Epithelial cell of proximal tubule (primary cell): ENCODE measurements at places on chromosomes 3 and 15. TPM values are rescaled to one million over a fixed set of nuclear protein-coding genes. Genes with fewer than 3 reads are reported as not detected.

Gene CNTN4
- total RNA-seq = 0.14 and 1.6 TPM in 2 replicates

Gene CHAC1
- 14.3 and 23.8 TPM in 2 replicates for total RNA-seq

Gene GLDN
- total RNA-seq = not detected in 2 replicates

Gene ATOSA
- total RNA-seq = 5.3 and 5.4 TPM in 2 replicates

Gene ZNF35
- total RNA-seq = 3.6 and 8.3 TPM in 2 replicates

Gene FSIP1
- total RNA-seq = 1.2 and 1.3 TPM in 2 replicates

Gene COL6A5
- total RNA-seq = not detected in 2 replicates

Gene ROBO2
- 0.07 and 0.52 TPM in 2 replicates for total RNA-seq

Gene PLA1A
- 0.14 and 0.52 TPM in 2 replicates for total RNA-seq

DNA sequence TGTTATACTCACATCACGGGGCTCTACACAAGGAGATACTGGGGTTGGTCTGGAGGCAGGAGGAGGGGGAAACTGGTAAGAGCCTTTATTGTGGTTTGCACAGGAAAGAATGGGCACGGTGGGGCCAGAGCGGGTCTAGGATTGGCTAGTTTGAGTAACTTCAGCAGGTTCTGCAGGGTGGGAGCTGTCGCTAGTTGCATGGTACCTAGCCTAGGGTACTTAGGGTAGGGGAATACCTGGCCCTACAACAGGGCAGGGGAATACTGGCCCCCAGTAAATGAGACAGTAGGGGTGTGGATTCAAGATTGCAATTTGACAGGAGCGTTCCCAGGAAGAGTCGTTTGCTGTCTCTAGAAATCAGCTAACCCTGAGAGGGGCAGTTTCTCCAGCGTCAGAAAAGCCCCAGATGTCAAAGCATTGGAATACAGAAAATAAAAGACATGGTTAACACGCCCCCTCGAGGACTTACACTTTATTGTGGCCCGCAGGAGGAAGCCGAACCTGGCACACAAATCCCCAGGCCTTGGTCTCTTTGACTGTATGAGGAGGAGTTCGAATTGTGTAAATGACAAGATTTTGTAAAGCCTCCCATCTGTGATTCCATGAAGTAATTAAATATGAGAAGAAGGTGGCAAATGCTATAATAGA is 32.0 kb downstream of the ST8SIA2 start:
- DNase-seq = no peak

GRCh38 chr15:80588801-80589200 is 106.3 kb upstream of the ABHD17C start:
- no peak for DNase-seq

DNA sequence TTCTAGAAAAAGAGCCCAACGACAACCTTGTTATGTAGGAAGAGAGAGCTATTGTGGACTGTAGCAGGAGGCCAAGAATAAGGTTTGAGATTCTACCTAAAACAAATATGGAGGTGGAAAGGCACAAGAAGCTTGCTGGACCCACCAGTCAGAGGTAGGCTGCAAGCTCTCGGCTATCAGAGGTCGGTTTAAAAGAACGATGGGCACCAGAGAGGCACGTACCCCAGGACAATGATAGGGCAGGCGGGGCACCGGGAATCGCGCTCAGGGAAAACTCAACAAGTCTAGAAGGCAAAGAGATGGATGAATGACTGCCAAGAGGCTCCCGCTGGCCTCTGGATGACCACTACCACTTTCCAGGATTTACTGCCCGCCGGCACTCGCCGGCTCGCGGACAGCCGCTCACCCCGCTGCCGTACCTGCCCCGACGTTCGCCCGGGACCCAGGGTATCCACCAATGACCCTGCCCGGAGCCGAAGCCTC is 1.1 kb downstream of the HDGFL3 start:
- DNase-seq = no peak

- DNase-seq = no peak
Observed at GRCh38 chr15:69585937-69586336, 133.3 kb downstream of the RPLP1 start.

GRCh38 chr3:173945170-173945569 is 547.6 kb downstream of the NLGN1 start:
- DNase-seq = no peak

GRCh38 chr15:45573961-45574629 is 13.1 kb upstream of the BLOC1S6 start:
- no peak for DNase-seq

GRCh38 chr3:40355410-40355809 is 31.6 kb upstream of the ENTPD3 start:
- no peak for DNase-seq

DNA sequence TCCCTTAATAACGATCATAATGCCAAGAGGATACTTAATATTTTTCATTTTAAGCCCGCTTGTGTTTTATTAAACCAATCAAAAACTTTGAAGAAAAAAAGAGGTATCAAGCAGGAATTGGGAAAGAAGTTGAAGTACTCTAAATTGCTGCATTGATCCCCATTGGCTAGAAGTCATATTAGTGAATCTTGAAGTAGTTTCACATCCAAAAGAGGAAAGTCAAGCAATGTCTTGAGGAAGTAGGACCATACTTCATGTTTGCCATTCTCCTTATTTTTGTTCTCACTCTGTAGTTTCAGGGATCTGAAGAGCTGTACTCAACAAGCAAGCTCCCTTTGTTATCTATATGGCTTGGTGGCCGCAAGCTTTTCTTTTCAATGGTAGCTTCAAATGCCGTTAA is 2.2 kb downstream of the SCAANT1 start:
- DNase-seq = no peak

GRCh38 chr3:143265501-143266070 is 146.0 kb downstream of the CHST2 start:
- DNase-seq = no peak

GRCh38 chr15:29430124-29430523 is 160.5 kb upstream of the NSMCE3 start:
- no peak for DNase-seq

DNA sequence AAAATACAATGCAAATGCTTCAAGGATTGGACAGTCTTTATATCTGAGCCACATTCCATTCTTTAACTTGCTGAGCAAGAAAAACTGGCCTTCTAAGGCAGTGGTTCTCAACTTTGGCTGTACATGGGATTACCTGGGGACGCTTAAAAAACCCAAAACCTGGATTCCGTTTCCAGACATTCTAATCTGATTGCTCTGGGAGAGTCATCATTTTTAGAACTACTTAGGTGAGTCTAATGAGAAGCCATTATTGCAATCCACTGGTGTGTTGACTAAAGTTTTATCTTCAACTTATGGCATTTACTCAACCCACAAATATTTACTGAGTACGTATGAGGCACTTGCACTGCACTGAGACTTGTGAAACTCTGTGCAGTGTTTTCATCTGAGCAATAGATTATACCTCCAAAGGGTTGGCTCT is 195.7 kb upstream of the ATP11B start:
- DNase-seq = no peak

DNA sequence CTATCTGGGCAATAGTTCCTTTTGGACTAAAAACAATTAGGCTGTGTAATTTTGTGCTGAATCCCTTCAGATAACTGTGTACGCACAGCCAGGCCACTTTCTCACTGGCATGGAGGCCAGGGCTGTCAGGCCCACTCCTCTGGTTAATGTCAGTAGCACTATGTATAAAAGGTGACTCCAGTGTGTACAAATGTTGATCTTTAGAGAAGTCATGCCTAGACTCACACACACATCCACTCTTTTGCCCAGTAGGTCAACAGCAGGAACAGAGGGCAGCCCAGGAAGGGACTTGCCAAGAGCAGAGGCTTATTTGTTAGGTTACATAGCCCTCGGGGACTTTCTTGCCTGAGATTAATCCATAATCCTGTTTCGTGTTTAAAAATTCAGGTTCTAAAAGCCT is 416.6 kb upstream of the WNT5A start:
- no peak for DNase-seq

GRCh38 chr15:63372753-63373152 is 8.9 kb downstream of the CA12 start:
- no peak for DNase-seq

DNA sequence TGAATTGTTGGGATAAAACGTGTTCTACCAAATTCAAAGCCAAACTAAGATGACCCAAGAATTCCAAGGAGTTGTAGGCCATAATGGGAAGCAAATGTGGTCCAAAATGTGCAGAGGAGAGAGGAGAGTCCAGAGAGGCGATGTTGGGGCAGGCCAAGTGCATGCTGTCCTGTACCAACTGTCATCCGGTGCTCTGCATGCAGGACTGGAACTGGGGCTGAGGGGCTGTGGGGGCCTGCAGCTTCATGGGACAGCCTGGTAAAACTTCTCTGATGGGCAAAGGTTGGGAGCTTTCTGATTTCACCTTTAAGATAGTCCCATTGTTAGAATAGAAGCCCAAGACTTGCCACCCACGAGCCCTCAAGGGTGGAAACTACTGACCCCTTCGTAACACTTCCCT is 831.4 kb downstream of the AGBL1 start:
- DNase-seq = no peak

DNA sequence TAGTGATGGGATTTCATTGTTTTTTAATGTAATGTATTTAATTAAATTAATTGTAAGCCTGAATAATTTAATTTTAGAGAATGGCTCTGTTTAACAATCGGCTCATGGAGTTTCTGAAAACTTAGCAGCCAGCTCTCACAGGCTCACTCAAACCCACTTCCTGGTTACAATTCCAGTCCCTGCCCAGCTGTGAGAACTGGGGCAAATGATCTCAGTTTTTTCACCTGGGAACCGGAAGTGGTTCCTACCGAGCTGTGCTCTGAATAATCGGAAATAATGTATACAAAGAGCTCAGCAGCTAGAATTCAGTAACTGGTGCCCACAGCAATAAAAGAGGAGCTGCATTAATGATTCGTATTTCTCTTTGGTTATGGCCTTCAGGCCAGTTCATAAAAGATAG is 244.3 kb upstream of the MCTP2 start:
- no peak for DNase-seq

DNA sequence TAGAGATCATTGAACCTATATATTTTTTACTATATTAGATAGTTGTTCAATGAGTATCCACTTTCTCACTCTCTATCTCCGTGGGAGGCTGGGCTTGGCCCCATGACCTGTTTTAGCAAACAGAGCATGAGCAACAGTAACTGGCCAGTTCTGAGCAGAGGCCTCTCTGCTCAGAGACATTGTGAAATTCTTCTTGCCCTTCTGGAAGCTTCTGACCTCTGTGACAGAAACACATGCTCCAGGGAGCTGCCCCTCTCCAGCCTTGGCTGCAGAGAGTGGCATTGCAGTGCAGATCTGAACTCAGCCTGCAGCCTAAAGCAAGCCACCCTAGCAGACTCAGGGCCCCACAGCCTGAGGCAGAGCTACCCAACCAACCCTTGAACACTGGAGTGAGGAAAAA is 20.5 kb downstream of the FAM240A start:
- peak; percentile 39 for DNase-seq
